ENCODE measurements at places on chromosomes 4 and X.
A peak's percentile ranks its signal among the peaks of the same experiment; 100 is the strongest.

- no peak for DNase-seq
Observed at GRCh38 chrX:115940888-115941332, 229.6 kb upstream of the AGTR2 start.

DNA sequence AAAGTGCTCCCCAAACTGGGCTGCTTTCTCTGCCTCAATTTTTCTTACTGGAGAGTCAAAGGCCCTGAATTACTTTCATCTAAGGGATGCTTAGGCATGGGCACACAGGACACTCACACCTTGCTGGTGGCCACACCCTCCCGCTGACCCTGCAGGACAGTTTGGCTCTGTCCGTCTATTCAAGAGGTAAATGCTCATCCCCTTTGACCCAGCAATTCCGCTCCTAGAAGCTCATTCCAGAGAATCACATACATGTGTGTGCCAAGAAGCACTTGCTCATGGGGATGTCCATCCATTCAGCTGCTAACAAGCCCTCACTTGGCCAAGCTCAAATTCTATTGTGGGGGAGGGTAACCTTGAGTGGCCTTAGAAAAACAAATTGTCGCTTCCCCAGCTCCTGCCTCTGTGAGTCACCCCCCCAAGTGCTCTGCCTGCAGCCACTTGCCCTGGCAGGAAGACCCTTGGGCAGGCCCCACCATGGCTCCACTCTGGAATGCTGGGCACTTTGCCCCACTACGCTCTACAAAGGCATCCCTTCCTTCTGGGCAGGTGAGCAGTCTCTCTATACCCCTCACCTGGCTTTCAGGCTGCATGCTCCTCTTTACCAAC lies 54.5 kb downstream of the HTRA3 start:
- DNase-seq, result no peak

GRCh38 chrX:153494541-153495361 lies at the start of gene BGN:
BGN (plus strand) TSS chrX:153494980; CDS start chrX:153504632, 9,652 bp downstream.
- DNase-seq, result no peak

DNA sequence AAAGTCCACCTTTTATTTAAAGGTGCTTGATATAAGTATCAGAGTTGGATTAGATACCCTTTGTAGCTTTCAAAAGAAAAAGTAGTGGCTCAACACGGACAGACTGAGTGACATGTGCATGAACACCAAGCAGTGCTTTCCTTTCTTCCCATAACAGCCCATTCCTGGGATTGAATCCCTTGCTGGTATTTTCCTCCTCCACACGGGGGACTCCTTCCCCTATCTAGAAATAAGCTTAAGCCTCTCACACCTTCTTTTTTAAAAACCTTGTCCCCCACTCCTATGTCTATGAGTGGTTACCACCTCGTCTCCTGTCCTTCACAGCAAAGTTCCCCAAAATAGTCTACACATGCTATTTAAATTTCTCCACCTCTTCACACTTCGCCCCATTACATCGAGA lies 5.1 kb downstream of the AP1S2 start:
- DNase-seq, result no peak

- no peak for DNase-seq
Observed at GRCh38 chr4:959338-960139, 13.8 kb downstream of the DGKQ start.

DNA sequence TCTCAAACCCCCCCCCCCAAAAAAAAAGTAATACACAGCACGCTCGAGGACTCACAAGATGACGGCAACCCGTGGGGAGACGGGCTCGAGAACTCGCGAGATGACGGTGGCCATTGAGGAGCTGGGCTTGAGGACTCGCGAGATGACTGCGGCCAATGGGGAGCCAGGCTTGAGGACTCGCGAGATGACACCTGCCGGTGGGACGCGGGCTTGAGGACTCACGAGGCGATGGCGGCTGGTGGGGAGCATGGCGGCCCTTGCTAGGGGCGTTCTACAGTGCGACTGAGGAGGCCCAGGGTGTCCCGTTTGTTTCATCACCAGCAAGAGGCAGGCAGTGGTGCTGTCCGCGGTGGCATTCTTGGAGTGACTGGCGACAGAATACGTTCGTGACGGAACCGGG lies 172.4 kb upstream of the MAGEB16 start:
- DNase-seq, result no peak

DNA sequence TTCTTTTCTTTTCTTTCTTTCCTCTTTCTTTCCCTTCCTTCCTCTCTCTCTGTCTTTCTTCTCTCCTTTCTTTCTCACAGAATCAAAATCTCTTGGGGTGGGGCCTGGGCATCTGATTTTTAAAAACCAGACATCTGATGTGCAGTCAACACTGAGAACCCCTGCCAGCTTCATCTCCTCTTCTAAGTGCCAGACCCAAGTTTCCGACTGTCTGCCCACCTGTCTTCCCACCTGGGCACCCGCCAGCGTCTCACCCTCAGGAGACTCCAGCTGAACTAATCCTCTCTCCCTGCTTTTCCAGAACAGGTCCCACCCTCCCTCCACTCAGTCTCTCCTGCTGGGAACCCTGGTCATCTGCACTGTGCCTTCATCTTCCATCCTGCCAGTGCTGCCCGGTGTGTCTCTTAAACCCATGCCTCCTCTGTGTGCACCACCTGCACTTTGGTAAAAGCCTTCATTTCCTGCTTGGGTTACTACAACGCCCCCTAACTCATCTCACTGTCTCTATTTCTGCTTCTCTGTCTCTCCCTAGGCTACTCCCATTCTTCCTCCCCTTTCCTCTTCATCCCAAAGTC lies 2.8 kb downstream of the SOD3 start:
- DNase-seq, result no peak

DNA sequence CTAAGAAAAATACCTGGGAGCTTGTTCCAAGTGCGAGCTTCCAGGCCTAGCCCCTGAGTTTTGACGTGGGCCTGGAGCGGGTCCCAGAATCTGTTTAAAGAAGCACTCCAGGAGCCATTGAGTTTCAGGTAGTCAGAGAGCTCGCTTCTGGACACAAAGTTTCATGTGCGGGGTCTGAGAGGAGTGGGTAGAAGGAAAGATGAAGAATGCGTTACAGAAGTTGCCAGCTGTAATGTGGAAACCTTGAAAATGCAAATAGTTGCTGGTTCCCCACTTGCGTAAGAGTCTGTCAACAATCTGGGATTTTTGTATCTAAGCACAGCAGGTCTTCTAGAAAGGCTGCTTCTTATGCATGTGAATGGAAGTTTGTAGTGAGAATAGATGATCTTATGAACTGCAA lies 77.5 kb upstream of the CLCN4 start:
- DNase-seq, result no peak

DNA sequence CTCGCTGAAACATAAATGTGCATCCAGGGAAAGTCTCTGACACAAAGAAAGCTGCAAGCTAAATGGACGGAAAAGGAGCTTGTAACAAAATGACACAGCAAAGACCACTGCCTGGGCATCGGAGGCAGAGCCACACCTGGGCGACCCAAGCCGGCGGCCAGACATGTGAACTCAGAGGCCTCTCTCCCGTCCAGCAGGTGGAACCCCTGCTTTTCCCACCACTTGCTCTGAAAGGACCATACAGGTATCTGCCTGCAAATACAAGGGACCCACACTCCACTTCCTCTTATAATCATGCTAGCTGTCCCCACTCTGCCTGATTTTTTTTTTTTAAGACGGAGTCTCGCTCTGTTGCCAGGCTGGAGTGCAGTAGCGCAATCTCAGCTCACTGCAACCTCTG lies 12.0 kb downstream of the CPLX1 start:
- DNase-seq, result no peak

- DNase-seq, result peak; percentile 68
Observed at GRCh38 chr4:69617083-69617694, 22.3 kb downstream of the UGT2A2 start.

DNA sequence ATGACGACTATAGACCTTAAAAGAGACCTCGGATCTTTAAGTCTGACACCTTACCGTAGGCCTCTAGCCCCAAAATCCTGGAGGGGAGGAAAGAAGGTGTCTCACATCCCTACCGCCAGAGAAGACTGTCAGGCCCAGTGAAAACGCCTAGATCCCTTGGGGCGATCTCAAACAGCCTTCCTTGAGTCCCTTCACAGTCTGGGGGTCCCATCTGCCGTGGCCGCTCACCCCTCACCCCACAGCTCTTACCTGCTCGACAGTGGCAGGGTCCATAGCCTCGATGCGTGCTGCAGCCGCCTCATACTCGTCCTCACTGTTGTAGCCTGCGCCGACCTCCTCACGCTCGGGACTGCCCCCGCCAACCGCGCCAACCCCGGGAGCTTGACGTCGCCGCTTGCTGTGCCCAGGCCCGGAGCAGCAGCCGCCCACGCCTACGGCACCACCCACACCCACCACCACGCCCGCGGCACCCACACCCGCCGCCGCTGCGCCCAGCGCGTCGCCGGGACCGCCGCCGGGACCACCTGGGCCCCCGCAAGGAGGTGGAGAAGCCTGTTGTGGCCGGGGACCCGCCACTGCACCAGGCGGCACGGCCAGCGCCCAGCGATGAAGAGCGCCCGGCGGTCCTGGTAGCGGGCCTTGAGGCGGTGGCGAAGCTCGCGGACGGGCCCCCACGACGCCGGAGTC lies 536 bp downstream of the OTUD5 start:
- DNase-seq, result peak; percentile 34

DNA sequence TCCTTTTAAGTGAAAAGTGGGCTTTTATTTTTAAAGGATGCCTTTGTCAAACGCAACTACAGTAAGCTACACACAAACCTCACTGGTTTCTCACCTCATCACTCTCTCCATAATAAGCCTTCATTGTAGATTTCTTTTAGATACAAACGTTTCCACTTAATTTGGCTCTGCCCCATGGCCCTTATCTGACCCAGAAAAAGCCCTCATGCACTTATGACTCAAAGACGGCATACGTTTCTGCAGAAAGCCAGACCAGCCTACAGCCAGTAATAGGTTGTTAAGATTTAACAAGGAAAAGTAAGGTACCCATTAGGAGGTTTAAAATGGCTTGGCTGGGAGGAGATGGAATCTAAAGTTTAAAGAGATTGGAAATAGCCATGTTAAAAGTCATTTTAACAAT lies 914.6 kb upstream of the INTU start:
- DNase-seq, result no peak

DNA sequence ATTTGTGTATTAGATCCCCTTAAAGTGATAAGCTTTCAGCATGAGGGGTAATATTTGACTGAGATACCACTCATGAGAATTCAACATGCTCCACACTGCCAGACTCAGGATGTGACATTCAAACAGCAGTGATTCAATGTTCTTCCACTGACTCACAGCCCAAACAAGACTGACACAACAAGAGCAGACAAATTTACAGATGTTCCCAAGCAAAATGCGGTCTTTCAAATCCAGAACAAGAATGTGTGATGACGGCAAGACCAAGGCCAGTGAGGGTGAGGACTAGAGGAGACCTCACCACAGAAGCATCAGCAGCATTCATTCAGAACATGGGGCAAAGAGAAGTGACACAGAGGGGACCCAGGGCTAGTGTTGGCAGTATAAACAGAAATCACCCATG lies 99.3 kb upstream of the GRIA3 start:
- DNase-seq, result no peak

DNA sequence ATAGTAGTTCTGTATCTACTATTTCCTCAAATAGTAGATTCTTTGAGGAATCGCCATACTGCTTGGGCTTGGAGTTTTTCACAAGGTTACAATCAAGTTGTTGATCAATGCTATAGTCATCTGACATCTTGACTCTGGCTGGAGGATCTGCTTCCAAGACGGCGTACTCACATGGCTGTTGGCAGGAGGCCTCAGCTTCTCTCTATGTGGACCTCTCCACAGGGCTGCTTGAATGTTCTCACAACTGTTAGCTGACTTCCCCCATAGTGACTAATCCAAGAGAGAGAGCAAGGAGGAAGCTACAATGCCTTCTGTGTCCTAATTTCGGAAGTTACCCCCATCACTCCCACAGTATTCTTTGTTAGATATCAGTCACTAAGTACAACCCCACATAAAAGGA lies 10.3 kb downstream of the EGFL6 start:
- no peak for DNase-seq

DNA sequence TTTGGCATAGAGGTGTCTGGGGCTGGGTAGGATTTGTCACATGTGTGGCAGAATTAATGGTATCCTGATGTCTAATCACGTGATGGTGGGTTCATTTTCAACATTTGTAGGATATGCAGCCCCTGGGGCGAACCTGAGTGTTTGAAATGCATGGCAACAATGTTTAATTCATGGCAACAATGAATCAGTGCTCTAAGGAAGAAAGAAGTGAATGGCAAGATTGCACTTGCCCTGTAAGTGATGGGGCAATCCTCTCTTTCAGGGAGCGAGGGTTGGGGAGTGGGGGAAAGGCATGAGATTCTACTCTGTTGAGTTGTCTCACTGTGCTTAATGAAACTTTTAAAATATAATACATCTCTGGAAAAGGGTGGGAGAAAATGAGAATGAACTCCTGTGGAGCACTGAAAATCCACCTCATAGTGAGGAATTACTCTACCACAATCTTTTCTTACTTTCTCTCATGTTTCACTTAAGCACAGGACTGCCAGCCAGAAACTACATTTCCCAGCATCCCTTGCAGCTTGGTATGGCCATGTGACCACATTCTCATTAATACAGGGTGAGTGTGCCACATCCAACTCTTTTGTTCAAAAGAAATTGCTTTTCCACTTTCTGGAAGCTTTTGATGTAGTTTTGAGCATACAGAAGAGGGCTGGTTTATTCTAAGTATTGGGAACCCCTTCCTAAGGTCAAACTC lies 64.0 kb upstream of the PGM2 start:
- peak; percentile 14 for DNase-seq

DNA sequence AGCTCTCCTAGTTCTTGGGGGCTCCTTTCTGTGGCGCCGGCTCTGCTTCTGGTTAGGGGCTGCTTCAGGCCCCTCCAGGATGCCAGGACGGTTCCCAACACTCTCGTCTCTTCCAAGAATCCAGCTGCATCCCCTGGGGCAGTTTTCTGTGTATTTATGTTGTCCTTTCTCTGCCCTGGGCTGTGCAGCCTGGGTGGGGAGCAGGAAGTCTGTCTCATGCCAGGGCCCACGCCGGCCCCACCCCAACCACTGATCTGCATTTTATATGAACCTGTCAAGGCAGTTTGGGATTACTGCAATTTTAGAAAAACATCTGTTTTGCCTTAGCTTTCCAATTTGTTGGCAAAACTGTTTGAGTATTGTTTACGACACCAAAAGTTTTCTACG lies 14.6 kb downstream of the CTBP1 start:
- DNase-seq, result no peak

- peak; percentile 73 for DNase-seq
Observed at GRCh38 chrX:18617407-18617750, 54.5 kb downstream of the RS1 start.

- DNase-seq, result no peak
Observed at GRCh38 chr4:188993871-188994270, 854.6 kb downstream of the TRIML1 start.

GRCh38 chrX:108584617-108585211 lies 145.1 kb downstream of the COL4A5 start:
- no peak for DNase-seq

Data from small intestine (tissue), 16 donors.